ENCODE measurements at places on chromosomes 5 and 9.

- no peak for DNase-seq
These were observed 60.9 kb upstream of the TMED7 start for GRCh38 chr5:115686738-115687074.

- no peak for DNase-seq
These were observed 30.6 kb upstream of the ADAMTS6 start for GRCh38 chr5:65512170-65512937.

- DNase-seq = no peak
These were observed 119.2 kb upstream of the ABCA1 start for GRCh38 chr9:105046907-105047741.

DNA sequence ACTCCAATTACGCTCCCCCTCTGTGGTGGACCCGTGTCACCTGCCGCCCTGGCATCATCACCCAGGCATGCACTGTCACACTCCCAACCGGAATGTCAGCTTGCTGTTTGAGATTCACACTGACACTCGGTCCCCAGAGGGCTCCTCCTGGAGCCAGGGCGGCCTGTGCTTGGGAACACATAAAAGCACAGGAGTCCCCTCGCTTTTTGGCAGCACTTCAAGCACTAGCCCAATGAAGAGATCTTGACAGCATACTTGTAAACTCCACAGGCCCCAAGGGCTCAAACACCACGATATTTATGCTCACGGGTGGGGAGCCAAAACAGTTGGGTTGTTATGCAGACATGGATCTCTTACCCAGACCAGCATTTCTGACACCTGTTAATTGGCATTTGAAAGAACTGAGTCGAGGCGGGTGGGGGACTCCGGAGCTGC lies 90.8 kb upstream of the EGFLAM start:
- no peak for DNase-seq

DNA sequence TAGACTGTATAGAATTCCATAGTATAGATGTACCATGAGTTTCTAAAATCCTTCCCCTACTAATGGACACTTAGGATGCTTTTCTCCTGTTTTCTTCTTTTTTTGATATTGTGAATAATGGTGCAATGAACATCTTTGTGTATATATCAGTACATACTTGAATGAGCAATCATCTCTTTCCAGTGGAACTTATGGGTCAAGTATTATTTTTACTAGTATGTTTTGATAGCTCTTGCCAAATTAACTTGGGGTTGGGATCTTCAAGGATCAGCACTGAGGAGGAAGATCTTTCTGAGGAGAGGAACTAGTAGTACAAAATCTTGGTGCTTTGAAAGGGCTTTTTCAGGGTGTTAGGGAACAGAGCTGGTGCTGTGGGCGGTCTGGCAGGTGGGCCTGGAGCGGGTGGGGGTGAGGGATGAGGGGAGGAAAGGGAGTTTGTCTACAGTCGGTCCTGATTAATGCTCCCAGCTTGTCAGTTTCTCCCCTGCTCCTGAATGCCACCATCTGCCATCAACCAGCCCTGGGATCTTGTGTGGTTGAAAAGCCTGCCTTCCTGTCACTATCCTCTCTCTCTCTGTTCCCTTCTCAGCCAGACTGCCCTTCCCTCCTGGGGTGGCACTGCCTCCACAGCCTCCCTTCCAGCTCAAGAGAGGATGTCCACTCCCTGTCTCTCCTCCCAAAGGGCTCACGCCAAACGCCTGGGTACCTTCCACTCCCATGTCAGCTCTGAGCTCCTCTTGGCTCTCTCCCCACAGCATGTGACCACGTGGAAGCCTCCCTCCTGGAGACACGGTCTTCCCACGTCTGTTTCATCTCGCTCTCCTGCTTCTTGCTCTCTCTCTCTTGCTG lies 185.9 kb downstream of the DAB2IP start:
- no peak for DNase-seq

DNA sequence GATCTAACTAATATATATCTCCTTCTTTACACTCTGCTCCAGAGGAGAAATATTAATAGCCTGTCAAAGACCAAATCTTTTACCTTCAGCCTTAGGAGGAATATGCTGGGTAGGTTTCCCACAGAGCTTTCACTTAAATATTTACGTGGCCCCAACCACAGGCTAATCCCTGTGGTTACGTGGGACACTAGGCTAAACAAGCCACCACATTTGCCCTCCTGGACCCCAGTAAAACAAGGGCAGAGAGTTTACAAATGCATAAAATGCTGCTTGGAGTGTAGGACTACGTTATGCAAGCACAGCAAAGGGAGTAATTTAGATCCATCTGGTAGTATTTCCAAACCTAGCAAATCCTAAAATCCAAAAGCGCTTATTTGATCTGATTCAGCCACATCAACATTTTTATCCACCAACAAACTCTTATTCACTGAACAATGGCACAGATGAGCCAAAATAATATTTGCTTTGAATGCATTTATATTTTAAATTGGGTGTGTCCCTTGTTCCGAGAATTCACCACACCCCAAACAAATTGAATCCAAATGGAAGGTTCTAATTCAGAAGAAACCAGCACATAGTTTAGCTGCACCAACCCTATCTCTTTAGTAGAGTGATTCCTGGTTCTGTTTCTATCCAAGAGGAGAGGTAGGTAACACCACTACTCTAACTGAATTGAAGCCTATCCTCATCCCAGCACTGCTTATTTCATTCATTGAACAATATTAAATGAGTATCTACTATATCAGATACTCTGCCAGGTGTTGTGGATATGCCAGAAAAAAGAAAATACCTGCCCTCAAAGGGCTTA lies 179.0 kb downstream of the TSSK1B start:
- DNase-seq = no peak

- DNase-seq = no peak
These were observed 244.3 kb upstream of the NR4A3 start for GRCh38 chr9:99577351-99577750.

GRCh38 chr9:20781092-20781491 lies 97.0 kb downstream of the FOCAD start:
- no peak for DNase-seq

DNA sequence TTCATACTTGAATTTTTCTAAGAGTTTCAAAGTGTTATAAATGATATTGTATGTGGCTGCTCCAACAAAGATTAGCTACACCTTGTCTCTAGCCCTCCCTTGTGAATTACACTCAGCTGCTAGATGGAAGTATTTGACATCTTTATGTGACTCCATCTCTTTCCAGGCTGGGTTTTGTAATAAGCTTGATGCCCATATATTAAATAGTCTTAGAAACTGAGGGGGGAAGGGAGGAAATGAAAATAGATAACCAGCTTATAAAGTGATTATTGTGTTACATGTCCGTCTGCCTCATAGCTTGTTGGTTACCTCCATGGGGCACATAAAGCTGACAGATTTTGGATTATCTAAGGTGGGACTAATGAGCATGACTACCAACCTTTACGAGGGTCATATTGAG lies 63.4 kb downstream of the CD180 start:
- DNase-seq = no peak

DNA sequence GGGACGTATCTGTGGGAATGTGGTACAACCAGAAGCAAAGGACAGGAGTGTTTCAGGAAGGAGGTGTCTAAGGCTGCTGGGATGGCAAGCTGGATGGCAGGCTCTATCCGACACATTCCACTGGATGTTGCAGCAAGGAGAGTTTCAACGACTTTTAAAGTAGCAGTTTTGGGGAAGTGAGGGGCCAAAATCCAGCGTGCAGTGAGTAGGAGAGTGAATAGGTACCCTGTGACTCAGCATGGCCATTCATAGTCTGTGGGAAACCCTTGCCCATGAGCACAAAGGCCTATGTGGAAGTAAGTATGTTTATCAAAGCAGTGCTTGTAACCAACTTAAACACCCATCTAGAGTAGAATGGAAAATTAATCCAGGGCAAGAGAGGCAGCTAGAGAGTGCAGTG lies 664.7 kb downstream of the ACTL7B start:
- no peak for DNase-seq

DNA sequence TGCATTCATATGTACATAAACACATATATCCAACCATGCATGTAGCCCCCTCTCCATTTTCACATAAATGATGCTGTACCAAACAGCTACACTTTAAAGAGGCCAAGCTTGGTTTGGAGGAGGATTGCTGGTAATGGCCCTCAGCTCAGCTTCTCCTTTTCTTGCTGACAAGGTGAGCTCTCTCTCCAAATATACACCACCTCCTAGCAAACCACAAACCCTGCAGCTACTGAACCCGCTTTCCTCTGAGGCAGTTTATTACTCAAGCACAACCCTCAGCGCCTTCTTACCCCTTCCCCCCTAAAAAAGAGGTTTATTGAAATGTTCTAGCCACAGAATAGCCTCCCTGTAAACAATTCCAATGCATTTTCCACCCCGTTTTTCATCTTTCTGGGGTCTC lies 54.0 kb downstream of the ALG2 start:
- no peak for DNase-seq

GRCh38 chr5:118076490-118076889 lies 911.9 kb downstream of the DTWD2 start:
- no peak for DNase-seq

DNA sequence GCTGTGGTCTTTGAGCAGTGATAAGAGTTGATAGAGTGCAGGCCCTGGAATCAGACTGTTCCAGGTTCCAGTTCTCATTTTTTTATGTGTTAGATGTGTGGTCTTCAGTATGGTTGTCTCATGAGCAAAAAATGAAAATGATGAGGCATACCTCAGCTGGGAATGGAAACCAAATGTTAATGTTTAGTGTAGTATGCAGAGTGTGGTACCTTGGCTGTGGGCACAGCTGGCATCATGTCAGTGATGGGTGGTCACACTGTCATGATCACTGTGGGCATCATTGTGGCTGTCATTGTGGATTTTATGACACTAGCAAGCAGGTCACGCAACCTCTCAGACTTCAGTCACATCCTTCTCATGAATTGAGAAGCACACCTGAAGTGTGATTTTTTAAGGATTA lies 6.4 kb downstream of the ABLIM3 start:
- DNase-seq = no peak

DNA sequence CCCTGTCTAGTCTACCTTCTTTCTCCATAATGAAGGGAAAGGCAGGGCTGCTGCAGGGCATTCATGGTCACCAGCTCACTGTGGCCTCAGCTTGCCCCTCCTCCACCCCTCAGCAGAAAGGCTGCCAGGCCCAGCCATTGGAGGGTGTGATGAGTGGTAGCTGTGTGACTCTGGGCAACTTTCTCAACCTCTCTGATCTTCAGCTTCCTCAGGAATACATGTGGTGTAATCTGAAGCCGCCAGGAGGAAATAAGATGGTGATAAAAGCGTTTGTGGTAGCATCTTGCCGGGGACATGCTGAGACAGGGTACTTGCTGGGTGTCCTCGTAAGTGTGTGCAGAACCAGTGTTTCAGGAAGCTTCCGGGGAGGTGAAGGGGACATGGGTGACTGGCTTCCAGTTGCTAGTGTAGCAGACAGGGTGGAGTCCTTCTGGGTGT lies 9.8 kb downstream of the CXCL14 start:
- no peak for DNase-seq

GRCh38 chr5:2557435-2557834 lies 194.0 kb downstream of the IRX2 start:
- no peak for DNase-seq

DNA sequence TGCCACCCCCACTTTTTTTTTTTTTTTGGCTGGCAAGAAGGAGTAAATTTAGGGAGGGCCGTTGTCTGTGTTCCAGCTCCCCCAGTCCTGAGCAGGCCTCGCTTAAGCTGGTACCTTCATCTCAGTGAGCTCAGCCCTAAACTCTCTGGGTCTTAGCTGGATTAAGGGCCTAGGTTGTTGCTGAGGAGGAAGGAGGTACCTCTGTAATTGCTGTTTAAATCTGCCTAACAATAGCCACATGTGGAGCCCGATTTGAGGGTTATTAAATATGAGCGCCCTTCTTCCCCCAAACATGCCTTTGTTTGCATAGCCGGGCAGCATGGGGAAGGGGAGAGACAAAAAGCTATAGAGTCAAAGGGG lies 179.0 kb upstream of the PITX1 start:
- DNase-seq = no peak

- no peak for DNase-seq
These were observed 63.9 kb downstream of the KIAA1958 start for GRCh38 chr9:112550531-112550930.

GRCh38 chr5:162174358-162174974 lies 106.9 kb downstream of the GABRG2 start:
- no peak for DNase-seq

GRCh38 chr5:171961117-171961516 lies 45.3 kb downstream of the FBXW11 start:
- no peak for DNase-seq

DNA sequence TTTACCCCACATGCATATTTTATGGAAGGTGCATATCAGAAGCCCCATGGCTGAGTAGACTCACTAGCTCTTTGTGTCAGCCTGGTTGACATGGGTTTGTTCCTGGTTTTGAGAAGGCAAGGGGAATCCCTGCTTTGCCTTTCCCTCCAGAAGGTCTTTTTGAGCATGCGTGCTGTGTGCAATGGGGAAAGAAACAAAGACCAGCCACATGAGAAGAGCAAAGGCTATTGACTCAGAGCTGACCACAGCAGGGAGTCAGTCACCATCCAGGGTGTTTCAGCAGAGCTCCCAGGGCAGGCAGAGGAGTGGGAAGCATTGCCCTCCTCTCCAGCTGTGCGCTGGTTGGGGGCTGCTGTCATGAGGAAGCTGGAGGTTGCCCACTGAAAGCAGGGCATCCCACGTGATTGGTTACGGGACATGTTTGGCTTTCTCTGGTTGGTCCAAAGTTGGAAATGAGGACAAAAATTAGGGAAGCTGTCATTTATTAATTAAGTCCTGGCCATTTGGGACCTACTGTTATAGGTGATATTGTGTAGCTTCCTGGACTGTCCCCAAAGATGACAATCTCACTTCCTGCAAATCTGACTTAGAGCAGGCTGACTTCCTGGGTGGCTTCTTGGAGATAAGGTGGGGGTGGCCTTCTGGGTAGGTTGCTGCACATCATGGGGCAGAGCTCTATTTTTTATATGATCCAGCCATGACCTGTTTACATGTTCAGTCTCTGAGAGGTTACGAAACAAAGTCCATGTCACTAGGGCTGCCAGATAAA lies 48.9 kb upstream of the TDRD7 start:
- DNase-seq = no peak

GRCh38 chr9:127860779-127861178 lies 6.3 kb upstream of the ENG start:
- DNase-seq = no peak

GRCh38 chr9:81320909-81321482 lies 368.4 kb downstream of the TLE1 start:
- no peak for DNase-seq

DNA sequence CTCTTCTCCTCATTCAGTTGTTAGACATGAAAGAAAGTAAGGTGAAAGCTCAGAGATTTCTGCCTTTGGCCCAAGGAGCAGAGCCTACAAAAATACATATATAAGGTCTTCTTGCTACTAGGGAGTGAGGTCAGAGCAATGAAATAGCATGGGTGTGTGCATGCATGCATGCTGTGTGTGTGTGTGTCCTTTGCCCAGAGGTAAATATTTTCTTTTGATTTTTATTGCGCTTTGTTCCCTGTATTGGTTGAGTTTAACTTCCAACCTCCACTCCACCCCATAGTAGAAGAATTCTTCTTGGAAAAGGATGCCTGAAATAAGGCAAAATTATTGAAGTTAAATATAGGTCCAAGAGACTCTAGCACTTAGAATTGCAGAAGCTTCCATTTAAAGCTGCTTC lies 248.0 kb upstream of the PTGER4 start:
- no peak for DNase-seq

Measured in urothelium cell line (cell line).